ENCODE measurements at places on chromosomes 4 and X. TPM values are rescaled to one million over a fixed set of nuclear protein-coding genes. Genes with fewer than 3 reads are reported as not detected.

GRCh38 chr4:169975131-169975837 lies 50.9 kb downstream of the MFAP3L start:
- no peak for DNase-seq

DNA sequence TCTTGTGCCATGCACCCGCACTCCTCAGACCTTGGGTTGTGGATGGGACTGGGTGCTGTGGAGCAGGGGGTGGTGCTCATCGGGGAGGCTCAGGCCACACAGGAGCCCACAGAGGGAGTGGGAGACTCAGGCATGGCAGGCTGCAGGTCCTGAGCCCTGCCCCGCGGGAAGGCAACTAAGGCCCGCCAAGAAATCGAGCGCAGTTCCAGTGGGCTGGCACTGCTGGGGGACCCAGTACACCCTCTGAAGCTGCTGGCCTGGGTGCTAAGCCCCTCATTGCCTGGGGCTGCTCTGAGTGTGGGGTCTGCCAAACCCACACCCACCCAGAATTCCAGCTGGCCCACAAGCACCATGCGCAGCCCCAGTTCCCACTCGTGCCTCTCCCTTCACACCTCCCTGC lies 450.5 kb upstream of the FGF16 start:
- no peak for DNase-seq

DNA sequence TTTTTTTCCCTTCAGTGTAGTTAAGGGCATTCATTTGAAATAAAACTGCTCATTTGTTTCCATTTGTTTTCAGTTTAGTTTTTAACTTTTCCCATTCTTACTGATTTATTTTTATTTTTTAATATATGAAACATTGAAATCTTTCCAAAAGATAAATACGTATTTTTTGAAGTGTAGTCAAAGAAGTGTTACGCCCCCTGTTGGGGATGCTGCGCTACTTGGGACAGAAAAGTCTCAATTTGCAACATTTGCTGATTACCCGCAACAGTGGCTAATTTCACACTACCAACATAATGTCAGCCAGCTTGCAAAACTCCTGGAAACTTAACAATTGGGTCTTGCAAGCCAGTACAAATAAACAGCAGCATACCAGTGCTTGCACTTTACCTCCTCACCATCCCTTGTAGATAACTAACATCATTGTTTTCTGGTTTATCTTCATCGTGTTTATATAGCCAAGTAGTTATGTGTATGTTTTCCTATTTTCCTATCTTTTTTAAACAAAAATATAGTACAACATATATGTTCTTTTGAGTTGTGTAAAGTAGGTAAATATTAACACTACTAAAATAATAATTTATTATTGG lies 158.6 kb downstream of the STPG2 start:
- DNase-seq, result no peak

Gene F8A3
- total RNA-seq, result 6.6 TPM

- DNase-seq, result peak; percentile 8
Measured at GRCh38 chr4:8908206-8908893, 36.7 kb upstream of the HMX1 start.

Gene PGRMC2
- total RNA-seq, result 20.6 TPM

- DNase-seq, result no peak
Measured at GRCh38 chrX:63809173-63809572, 24.2 kb upstream of the ARHGEF9 start.

DNA sequence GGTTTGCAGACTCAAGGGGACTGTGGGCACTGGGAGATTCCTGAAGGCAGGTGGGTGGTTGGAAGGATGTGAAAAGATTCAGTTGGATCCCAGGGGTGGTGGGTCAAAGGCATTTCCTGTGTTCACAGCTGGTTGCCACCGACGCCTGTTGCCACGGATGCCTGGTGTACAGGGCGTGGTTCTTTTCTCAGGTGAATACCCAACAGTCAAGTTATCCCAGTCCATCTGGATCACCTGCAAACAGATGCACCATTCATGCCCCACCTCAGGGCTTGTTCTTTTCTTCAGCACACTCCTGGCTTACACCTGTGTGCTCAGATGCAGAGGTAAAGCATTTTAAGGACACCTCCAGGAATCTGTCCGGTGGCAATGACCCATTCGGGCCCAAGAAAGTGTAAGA lies 55.8 kb upstream of the SHOX start:
- no peak for DNase-seq

DNA sequence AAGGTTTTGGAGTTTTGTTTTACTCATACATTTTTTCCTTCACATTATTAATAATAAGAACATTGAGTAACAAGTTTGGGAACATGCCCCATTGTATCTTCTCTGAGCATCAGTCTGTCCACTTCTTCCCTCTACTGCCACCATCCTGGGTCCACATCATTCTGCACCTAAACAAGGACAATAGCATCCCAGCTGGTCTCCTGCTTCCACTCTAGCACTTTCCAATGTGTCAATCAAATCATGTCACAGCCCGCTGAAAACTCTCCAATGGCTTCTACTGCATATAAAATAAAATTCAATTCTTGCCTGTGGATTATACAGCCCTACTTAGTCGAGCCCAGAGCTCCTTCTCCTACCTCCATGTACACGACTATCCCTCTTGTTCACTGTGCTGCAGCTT lies 66.8 kb upstream of the RBPJ start:
- DNase-seq, result no peak

Gene CFI
- total RNA-seq, result 33.6 TPM

DNA sequence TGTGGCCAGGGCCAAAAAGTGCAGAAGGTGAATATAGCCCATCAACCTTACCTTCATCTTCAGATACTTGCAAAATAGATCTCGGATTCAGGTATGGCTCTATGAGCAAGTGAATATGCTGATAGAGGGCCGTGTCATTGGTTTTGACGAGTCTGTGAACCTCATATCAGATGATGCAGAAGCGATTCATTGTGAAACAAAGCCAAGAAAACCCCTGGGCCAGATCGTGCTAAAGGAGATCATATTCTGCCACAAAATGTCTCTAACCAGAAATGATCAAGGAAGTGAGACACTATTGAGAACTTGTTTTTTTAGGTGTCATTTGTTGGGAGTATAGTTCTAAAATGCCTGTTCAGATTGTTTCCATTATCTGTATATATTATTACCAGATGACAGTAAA lies 48.3 kb downstream of the PDK3 start:
- no peak for DNase-seq

Gene SPIN2A
- total RNA-seq, result 0.18 TPM

Gene CXCL10
- total RNA-seq, result not detected

Gene TAF1
- total RNA-seq, result 19.0 TPM

Gene MAGEC1
- total RNA-seq, result not detected

- DNase-seq, result no peak
Measured at GRCh38 chrX:148284056-148284455, 216.4 kb upstream of the AFF2 start.

DNA sequence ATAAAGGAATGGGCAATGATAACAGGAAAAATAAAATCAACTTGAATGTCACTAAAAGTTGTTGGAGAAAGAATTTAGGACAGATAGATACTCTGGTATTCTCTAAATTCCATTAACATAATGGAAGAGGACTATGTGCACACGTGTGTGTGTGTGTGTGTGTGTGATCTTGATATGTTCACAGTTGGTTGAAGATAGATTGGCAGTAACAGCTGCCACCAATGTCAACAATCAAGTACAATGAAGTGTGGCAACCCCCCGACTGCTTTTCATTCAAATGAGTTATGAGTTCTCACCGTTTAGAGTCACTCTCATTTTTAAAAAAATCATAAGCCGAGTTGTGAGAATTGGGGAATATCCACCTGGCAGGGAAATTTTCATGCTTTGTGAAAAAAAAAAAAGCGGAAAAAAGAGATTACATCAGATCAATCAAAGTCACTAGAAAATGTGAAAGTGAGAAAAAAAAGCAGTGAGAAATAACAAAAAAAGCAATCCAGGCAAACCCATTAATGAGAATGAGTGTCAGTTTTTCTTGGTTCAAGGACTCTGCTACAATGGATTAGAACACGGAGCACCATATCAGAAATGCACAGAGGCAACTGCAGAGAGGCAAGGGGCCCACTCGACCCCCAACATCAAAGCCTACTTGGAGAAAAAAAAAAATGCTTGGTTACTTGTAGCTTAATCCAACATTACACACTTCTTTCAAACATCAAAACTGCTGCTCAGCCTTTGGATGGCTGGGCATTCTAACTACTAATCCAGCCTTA lies 414.9 kb upstream of the PITX2 start:
- no peak for DNase-seq
